ENCODE measurements at places on chromosomes 3 and 15.
A peak's percentile ranks its signal among the peaks of the same experiment; 100 is the strongest.

DNA sequence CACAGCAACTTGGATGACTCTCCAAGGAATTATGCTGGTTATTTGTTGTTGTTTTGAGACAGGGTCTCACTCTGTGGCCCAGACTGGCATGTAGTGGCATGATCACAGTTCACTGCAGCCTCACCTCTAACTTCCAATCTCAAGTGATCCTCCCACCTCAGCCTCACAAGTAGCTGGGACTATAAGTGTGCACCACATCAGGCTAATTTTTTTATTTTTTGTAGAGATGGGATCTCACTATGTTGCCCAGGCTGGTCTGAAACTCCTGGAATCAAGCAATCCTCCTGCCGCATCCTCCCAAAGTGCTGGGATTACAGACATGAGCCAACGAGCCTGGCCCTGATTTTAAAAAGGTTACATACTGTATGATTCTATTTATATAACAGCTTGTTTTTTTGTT, 63.0 kb downstream of the RBPMS2 start:
- no peak for DNase-seq

- no peak for DNase-seq
These were observed 148.9 kb downstream of the DPH6 start for GRCh38 chr15:35397027-35397426.

DNA sequence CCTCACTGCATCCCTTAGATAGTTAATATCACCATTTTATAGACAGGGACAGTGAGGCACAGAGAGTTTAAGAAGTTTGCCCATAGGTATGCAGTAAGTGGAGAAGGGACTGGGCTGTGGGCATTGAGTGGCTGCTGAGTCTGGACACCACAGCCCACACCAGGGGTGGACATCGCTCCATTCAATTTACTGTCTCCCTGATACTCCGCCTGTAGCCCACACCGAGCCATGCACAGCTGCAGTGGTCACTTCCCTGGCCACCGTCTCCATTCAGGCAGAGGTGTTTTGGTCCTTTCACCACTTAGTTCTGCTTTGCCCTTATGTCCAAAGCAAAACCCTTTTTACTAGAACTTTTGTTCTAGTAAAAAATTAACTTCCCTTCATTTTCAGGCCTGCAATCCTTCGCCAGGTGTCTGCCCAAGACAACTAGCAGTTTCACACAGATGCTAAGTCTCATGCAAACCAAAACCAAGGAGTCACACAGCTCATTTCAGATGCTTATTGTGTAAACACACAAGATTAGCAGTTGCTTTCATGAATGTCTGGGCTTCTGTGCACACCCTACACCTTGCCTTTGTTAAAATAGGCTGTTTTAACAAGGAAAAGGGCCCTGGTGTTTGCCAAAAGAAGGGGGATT, 30.1 kb downstream of the ZNF35 start:
- no peak for DNase-seq

GRCh38 chr15:91891101-91891500, 37.6 kb downstream of the SLCO3A1 start:
- DNase-seq = no peak

DNA sequence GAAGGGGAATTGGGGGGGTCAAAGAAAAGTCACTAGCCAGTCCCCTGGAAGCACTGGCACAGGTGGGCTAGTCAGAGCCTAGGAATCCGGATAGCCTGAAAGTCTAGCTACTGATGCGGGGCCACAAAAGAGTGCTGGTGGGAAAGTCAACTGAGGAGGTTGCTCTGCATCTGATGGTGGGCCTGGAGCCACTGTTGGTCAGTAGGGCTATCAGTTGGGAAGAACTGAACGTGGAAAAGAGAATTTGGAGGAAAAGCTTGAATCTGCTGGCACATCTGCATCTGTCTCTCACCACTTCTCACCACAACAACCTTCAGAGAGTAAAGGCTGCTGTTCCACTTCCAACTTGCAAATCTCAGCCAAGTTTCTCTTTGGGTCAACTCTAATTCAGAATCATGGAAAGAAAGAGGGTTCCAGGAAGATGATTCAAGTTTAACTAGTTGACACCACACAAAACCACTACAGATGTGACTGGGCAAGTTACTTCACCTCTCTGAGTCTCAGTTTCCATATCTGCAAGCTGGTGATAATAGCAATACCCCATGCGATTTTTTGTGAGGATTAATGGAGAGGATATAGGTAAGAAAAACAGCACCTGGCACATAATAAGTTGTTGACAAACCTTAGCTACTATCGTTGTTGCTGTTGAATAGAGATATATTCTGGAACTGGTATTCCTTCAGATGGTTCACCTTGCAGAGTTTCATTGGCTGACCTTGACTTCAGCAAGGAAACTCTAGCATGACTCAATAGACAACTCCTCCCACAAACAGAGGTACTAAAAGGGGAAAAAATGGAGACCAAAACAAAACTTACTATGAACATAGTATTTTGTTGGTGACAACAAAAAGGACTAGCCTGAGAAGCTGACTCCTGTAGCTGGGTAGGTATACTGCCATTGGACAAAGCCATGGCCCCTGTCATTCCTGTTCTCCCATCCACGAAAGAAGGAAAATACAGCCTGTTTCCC, 280.2 kb upstream of the STT3B start:
- no peak for DNase-seq

DNA sequence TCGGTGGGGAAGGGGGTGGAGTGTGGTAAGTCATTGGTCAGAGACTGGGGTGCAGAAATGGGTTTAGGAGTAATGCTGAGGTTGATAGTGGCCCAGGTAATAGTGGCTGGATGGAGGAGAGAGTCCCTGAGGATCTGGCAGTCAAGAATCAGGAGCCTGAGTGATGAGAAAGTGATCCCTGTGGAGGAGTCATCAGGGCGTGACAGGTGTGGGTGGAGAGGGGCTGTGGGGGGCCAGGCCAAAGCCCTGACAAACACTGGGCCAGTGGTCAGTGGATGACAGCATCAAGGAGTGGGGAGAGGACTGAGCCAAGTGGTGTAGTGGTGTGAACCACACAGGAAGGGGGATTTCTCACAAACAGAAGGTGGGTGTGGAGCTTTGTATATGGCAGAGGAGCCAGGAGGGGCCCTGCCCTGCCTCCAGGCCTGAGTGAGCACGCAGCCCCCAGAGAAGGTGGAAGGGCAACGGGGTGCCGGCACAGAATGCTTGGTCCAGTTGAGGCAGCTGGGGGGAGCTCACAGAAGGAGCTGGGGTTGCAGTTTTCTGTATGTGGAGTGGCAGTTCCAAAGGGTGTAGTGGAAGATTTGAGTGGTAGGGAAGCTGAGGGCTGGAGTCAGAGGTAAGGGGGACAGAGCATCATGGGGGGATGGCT, 77.1 kb downstream of the SPSB4 start:
- DNase-seq = no peak

DNA sequence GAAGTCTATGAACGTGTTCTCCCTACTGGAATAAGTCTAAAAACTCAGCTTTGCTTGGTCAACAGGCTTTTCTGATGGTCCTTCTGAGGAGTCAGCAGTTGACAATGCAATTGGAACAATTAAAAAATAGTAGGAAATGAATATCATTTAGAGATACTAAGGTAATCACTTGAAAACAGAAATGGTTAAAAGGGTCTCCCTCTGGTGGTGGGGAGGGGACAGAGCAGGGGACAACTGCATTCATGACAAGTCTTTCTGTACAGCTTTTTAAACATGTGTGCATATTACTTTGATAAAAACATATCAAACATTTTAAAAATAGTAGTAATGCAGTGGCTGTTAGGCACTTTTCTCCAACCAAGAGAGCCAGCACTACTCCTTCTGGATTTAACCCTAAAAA, 119.9 kb upstream of the FHIT start:
- peak; percentile 14 for DNase-seq

DNA sequence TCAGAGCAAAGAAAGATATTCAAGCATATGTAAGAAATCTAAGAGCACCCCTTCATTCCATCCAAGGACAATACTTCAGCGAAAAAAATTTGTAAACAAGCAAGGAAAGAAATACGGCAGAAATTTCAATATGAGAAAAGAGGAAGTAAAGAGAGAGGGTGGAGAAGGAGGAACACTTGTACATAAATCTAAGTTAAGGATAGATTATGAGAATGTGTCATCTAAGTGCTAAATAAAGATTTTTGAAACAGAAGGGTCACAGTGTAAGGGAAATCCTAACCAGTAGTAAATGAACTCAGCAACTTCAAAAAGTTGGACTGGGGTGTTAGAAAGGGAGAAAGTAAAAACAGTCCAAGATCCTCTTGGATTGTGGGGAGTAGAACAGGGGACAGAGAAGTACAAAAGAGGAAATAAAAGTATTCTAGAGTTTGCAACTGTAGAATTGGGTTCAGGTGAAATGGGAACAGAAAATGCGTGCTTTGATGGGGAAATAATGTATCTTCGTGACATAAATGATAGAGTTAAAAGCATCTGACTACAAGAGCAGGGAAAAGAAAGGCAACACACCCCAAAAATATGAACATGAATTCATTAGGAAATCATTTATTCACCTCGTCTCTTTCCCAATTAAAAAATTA, 68.5 kb upstream of the ATP13A5 start:
- DNase-seq = no peak

DNA sequence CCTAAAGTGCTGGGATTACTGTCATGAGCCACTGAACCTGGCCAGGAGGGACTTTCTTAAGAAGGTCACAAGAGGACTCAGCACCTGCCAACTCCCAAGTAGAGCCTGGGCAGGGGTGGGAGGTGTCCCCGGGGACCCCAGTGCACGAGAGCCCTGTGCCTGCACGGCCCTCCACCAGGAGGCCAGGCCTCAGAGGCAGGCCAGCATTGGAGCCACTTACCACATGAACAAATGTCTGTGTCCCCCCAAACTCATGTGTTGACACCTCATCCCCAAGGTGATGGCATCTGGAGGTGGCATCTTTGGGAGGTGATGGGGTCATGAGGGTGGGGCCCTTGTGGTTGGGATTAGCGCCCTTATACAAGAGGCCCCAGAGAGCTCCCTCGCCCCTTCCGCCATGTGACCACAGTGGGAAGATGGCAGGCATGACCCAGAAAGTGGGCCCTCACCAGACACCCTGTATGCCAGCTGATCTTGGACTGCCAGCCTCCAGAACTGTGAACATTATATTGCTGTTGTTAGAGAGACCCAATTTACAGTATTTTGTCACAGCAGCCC, 3.2 kb upstream of the RPUSD3 start:
- DNase-seq = no peak

DNA sequence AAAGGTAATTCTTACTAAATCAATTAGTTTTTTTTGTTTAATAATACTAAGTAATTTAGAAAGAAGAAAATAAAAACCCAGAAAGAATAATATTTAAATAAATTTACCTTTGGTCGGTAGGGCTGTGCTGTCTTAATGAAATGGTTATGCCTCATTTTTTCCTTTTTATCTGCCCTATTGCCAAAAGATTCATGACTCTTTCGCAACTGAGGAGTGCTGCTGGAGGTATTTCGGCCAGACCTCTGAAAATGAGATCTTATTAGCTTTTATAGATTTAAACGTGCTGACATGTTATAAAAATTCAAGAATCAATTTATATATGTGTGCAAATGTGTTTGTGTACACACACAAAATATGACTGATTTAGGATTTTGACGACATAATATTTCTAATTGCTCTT, 67.1 kb upstream of the USP50 start:
- DNase-seq = no peak

- no peak for DNase-seq
These were observed 53.8 kb upstream of the MAP4 start for GRCh38 chr3:48070030-48070429.

All from right renal cortex interstitium (tissue), 3 donors.